ENCODE measurements at places on chromosomes 12 and 14.

DNA sequence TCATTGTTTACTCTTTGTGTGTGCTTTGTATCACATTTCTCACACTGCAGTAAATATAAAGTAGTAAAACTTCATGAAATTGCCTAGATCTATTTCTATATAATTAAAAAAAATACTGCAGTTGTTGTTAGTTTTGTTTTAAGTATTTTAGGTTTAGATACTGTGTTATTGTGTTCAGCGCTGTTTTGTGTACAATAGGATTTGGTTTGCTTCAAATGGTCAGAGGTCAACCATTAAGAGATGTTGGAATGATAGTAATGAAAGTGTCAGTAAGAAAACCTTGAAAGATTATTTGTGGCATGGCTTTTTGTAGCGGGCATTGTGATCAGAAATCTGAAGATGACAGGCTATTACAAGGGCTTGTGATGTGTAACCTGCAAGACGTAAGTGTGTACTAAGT, 67.9 kb downstream of the RAD51B start:
- DNase-seq: no peak

- no peak for DNase-seq
These were observed 10.6 kb upstream of the DNAL1 start for GRCh38 chr14:73634011-73634833.

DNA sequence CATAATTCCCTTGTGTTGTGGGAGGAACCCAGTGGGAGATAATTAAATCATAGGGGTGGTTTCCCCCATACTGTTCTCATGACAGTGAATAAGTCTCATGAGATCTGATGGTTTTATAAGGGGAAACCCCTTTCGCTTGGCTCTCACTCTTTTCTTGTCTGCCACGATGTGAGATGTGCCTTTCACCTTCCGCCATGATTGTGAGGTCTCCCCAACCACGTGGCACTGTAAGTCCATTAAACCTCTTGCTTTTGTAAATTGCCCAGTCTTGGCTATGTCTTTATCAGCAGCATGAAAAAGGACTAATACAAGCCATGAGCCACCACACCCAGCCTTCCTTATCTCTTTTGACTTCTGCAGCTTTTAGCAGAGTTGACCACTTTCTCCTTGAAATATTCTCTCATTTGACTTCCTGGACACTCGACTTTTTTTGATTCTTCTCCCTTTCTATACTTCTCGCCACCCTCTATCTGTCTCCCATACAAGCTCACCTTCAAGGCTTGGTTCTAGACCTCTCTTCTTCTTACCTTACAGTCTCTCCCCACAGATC, 2.3 kb downstream of the MTERF2 start:
- DNase-seq: no peak

DNA sequence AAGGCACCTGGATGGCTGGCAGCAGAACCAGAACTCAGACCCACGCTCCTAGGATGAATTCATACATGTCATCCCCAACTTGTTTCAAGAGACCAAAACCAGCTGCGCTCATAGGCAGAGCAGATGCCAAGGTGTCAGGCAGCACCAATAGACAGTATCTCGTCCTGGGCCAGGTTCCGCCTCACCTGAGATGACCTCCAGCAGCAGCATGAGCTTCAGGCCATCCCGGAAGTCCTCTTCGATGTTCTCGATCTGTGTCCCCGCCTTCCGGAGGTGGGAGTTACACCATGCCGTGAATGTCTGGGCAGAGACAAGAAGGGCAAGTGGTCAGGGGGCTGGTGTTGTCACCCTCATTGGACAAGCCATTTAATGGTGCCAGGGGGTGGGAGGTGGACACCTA, 53.7 kb downstream of the ACTN1 start:
- DNase-seq: no peak

- no peak for DNase-seq
These were observed 121.3 kb upstream of the KRAS start for GRCh38 chr12:25372002-25372401.

DNA sequence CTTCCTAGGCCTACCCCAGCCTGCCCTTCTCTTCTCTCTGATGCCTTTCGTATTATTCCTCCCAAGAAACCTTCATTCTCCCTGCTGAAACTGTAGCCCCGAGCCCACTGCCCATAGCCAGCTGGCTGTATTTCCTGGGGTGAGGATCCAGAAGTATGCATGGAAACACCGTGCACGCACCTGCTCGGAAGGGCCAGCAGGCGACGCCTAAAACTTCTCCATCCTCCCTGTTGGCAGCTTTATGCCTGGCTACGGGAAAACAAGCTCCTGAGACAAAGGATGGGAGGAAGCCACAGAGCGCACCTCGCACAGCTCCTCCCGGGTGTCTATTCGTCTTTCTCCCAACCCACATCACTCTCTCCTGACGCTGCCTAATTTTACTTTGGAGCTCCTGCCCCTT, 69.0 kb upstream of the CAPRIN2 start:
- DNase-seq: no peak

DNA sequence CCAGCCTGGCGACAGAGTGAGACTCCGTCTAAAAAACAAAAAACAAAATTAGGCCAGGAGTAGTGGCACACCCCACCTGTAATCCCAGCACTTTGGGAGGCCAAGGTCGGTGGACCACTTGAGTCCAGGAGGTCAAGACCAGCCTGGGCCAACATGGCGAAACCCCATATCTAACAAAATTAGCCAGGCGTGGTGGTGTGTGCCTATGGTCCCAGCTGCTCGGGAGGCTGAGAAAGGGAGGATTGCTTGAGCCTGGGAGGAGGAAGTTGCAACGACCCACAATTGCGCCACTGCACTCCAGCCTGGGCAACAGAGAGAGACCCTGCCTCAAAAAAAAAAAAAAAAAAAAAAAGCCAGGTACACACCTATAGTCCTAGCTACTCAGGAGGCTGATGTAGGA, 37.0 kb downstream of the KDM2B start:
- no peak for DNase-seq

DNA sequence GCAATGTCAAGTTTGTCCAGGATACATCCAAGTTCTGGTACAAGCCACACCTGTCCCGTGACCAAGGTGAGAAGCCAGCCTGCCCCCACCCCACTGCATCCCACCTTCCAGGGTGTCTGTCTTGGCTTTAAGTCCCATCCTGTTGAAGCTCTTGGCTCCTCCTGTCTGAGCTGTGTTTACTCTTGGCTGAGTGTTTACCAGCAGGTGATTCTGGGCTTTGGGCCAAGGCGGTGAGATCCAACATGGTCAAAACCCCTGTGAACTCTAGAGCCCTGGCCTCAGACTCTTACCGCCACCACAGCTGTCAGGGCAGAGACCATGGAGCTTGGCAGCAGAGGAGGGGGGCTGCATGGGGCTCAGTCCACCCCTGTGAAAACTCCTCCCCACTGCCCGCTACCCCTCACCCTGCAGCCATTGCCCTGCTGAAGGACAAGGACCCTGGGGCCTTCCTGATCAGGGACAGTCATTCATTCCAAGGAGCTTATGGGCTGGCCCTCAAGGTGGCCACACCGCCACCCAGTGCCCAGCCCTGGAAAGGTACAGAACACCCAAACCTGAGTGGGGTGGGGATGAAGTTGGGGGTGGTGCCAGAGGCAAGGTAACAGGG, 11.6 kb downstream of the TNS2 start:
- DNase-seq: peak; percentile 61

GRCh38 chr14:66638689-66639088, 130.7 kb downstream of the GPHN start:
- DNase-seq: no peak

DNA sequence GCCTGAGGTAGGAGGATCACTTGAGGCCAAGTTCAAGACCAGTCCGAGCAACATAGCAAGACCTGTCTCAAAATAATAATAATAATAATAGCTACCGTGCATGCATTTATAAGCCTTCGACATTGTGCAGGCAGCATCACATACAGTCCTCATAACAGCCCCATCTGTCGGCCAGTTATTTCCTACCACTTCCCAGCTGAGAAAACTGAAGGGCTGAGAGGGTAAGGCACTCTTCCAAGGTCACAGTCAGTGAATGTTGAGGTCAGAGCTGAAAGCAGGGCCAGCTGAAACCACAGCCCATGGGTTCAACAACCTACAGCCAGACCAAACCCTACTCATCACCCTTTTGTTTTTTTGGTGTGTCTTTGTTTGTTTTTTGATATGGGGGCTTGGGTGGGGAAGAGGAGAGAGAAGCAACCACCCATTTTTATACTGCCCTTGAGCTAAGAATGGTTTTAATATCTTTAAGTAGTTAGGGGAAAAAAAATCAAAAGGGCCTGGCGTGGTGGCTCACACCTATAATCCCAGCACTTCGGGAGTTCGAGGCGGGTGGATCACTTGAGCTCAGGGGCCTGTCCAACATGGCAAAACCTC, 16.8 kb upstream of the ITPK1 start:
- DNase-seq: no peak

DNA sequence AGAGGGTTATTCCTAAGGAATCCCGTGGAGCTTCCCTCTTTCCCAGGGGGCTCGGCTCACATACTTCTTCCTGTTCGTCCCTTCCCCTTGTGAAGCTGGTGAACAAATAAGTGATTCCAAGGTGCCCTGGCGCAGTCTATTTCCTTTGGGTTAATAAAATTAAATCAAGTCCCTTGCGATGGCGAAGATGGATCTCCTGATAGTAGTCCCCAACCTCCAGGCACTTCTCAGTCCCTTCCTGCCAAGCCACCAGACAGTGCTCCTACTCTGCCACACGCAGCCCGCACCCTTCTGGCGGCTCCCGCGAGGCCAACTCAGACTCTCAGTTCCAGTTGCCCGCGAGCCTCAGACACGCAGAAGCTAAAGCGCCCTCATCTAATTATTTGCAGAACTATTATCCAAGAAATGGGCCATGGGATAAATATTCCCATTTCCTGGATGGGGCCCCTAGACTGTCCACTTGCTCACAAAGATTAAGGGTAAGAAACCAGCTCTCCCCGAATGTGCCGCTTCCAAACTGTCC, 2.4 kb upstream of the SIX6 start:
- DNase-seq: no peak

DNA sequence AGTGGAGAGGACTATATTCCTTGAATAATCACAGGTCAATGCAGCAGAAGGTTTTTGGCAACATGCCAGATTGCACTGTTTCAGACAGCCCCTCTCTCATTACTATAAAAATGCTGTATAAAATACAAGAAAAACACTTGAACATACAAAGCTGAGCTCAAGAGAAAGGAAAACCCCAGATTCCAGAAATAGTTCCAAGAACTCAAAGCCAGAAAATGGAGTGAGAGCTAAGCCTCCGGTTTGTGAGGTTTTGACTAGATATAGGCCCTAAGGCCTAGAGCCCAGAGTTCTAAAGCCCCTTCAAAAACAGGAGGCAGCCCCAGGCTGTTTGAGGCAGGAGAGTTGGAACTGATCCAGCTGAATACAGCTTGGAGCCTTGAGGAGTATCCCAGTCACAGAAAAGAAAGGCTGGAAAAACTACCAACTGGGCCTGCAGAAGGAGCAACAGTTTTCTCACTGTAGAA, 29.4 kb upstream of the ACTN1 start:
- no peak for DNase-seq

- DNase-seq: no peak
These were observed 148.1 kb downstream of the SYT1 start for GRCh38 chr12:79012636-79013035.

- no peak for DNase-seq
These were observed 61.3 kb downstream of the ARF6 start for GRCh38 chr14:49954171-49954631.

DNA sequence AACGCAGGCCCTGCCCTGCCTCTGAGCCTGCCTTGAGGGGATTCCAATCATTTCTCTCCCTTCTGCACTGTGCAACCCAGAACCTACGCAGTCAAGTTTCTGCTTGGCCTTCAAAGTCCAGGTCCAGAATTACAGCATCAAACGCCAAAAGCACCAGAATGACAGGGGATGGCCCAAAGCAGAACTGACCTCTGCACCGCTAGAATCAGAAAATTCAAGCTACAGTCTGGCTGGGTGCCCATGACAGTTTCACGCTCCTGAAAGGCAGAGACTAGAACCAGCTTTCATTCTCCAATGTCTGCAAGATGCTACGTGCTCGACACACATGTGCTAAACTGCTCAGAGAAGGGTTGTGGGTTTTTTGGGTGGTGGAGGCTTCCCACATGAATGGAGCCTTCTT, 4.1 kb downstream of the CLMN start:
- DNase-seq: no peak

DNA sequence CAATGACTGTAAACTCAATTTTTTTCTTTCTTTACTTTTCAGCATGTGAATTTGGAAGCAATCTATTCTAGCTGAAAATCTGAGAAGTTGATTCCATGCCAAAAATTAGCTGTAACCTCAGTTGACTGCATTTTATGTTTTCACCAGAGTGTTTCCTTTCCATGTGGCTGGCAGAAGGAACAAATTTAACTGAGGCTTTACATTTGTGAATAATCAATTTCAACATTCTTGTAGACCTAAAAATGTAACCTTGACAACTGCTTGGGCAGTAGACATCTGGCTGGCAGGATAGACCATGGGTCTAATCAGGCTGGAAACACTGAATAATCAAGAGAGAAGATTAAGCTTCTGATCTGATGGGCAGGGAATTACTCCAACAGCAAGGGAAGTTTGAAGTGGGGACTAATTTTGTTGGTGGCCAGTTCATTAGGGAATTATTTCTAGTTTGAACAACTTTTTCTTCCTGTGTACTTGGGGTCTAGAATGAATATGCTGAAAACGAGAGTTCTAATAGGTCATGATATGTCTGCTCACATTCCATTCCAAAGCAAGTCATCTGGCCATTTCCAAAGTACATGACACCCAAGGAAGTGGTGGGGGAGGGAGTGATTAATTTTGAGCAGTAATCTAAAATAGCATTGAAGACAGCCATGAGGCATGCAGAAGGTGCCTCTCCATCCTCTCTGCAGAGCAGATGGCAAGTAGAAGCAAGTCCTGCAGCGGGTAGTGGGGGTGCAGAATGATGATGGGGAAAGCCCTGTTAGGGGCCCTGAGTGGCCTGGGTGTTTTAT, 68.2 kb downstream of the ATP23 start:
- no peak for DNase-seq

DNA sequence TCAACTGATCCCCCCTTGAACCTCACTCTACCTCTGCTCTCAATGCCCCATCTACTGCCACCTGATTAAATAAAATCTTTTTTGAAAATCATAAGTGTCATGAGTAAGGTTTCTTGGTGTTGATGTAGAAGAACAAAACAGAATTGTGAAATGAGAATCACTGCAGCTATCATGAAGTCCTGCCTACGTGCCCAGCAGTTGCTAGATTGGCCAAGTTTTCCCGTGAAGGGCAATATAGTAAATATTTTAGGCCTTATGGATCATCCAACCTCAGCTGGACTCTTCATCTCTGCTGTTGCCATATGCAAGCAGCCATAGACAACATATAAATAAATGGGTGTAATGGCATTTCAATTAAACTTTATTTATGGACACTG, 5.2 kb upstream of the OAS3 start:
- no peak for DNase-seq

DNA sequence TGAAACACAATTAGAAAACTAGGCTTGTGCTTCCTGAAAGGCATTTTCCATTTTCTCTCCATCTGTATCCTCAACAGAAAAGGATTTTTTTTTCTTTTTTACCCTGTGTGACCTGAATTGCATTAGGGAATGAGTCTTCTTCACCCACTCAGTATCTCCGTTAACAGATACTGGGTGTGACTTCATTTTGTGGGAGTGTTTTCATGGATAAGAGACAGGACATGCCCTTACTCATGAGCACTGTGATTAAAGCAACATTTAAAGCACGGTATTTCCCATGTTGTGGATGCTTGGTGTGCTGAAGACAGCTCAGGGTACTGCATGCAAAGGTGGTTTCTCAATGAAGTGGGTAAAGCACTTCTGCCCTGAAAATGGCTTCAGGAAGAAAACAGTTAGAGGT, 1397.3 kb upstream of the TMEM132C start:
- DNase-seq: no peak

Measured in ureter (tissue), 1 donor.